HuH-7 (cell line): ENCODE measurements at places on chromosomes 16 and 17.

- DNase-seq = no peak
Observed at GRCh38 chr17:62140836-62141235, 75.8 kb upstream of the MED13 start.

DNA sequence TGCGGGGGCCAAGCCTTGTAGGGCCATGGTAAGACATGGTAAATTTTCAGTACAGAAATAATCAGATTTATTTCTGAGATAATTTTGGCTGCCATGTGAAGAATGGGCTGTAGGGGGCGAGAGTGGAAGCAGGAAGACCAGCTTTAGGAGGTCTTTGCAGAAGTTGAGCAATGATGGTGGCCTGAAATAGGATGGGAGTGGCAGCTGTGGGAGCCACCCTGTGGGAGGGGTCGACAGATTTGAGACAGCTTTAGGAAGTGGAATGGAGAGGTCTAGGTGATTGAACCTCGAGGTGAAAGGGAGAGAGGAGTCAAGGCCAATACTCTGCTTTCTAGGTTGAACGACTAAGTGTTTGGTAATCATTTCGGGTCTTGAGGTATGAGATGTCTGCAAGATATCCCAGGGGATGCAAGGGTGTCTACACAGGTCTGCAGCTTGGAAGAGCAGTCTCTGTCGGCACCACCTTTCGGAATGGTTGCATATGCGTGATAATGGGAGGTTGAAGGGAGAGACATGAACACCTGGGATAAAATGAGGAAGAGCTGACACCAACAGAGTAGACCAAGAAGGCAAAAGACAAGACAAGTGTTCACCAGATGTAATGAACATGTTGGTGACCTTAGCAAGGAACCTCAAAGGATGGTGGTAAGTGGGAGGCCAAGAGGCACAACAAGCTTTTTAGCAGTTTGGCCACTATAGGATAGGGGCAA is 4.2 kb upstream of the ATXN7L3 start:
- DNase-seq = peak; percentile 81

- no peak for DNase-seq
Observed at GRCh38 chr17:18021372-18021771, 17.6 kb downstream of the ATPAF2 start.

GRCh38 chr16:21302898-21303528 is 24.9 kb upstream of the CRYM start:
- DNase-seq = no peak

DNA sequence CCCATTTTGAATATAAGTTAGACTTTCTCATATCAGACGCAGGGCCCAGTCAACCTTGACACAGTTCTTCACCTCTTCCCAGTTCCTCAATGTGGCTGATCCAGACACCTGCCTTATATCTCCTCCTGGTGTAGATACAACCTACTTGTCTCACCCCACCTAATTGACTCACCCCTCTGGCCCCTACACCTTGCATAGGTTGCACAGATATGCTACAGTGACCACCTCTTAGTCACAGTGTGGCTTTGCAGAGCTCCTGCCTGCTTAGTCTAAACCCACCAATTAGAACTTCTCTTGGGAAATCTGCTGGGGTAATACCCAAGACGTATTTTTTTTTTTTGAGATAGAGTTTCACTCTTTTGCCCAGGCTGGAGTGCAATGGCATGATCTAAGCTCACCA is 16.8 kb downstream of the CHP2 start:
- DNase-seq = no peak

- DNase-seq = no peak
Observed at GRCh38 chr17:17792551-17793377, 44.0 kb downstream of the SREBF1 start.

- no peak for DNase-seq
Observed at GRCh38 chr17:43810226-43810715, 22.7 kb downstream of the MPP3 start.

GRCh38 chr16:50697881-50698767 is 4.7 kb downstream of the NOD2 start:
- DNase-seq = no peak

DNA sequence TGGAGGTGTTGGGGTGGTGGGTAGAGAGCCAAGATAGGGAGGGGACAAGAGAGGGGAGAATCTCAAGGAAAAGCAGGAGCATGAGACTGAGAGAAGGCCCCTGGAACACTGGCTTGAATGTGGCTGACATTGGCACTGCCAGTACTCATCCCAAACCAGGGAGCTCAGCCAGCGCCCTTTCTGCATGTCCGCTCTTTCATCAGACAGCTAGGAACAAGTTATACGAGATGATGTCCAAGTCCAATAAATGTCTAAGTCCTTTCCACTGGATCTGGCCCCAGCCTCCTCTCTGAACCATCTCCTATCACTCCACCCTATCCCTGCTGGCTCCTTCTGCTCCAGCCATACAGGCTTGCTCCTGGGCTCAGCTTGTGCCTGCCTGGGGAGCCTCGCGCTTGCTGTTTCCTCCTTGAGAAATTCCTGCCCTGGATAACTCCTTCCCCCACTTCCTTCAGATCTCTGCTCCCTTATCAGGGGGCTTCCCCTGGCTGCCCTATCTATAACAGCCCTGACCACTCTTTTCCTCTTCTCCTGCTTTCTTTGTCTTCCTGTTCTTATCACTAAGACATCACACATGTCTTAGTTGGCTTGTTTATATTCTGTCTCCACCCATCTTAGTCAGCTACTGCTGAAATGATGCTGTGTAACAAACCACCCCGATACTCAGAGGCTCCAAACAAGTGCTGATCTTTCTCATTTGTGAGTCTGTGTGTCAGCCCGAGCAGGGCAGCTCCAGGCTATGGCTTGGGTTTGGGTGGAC is 37.1 kb upstream of the MEOX1 start:
- no peak for DNase-seq

DNA sequence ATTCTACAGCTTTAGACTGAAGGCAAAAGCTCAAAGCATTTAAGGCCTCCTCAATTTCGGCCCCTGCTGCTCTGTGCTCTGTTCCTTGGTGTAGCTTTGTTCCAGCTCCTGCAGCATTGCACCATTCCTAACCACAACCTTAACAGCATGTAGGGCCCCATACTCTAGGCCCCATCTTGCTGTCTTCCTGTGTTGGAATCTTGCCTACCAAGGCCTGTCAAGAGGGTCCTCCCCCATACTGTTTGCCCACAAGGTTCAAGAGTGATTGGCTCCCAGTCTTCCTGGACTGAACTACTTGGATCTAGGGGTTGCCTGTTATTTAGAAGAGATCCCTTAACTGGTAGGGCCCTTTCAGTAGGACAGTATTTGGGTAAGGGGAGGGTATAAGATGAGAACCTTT is 26.8 kb downstream of the TRPV2 start:
- DNase-seq = no peak

DNA sequence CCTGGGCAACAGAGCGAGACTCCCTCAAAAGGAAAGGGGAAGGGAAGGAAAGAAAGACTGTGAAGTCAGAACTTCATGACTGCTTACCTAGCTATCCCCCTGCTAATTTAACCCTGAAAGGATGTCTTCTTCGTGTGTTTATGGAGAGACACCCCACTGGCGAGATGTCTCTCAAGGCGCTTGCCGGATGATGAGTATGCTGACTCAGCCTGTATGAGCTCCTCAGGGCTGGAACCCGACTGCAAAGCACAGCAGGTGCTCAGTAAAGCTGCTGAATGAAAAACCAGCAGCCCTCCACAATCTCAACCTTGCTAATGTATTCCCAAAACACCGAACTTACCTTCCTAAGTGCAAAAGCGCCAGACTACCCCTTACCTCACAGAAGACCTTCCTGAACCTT is 2.3 kb downstream of the ANKFY1 start:
- DNase-seq = no peak

DNA sequence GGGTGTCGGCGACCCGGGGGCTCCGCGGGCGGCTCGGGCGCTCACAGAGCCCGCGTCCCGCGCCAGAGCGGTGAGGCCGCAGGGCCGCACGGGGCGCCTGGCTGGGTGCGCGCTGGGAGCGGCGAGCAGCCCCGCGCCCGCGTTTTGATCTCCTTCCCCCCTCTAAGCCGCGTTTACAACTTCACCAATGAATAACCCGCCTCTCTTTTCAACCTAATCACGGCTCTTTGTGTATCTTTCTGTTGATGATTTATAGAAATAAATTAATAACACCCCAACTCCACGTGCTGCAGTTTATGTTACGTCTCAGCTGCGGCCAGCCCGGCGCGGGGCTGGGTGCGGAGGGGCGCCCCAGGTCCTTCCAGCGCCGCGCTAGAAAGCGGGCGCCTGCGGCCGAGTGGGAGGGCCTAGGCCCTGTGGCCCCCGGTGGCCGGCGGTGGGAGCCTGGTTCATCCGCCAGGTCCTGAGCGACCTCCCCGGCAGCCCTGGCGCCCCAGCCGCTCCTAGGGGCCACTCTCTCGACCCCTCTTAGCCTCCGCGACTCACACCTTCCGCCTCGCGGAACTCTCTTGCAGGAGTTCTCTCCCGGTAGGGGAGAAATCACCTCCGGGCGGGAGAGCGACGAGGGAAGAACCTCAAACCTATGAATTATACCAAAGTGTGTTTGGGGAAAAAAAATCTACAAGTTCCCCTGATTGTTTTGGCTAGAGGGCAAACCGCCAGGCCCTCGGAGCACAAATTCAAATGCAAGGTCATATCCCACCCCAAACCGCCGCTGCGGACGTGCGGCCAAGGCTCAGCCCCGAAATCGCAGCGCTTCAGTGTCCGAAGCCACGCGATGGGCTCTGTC is 1.9 kb downstream of the HNF1B start:
- DNase-seq = peak; percentile 43

GRCh38 chr17:57985675-57985974 is 2.4 kb downstream of the VEZF1 start:
- DNase-seq = no peak

DNA sequence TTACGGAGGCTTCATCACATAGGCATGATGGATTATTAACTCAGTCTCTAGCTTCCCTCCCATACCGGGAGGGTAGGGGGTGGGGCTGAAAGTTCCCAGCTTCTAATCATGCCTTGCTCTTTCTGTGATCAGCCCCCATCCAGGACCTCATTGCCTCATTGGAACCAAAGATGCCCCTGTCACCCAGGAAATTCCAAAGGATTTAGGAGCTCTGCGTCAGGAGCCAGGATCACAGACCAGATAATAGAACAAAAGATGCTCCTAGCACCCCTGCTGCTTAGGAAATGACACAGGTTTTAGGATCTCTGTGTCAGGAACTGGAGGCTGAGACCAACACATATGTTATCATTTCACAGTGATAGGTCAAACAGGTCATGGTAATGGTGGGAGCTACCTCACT is 9.7 kb downstream of the USB1 start:
- DNase-seq = no peak

- no peak for DNase-seq
Observed at GRCh38 chr17:20059728-20060188, 50.6 kb downstream of the SPECC1 start.

GRCh38 chr17:59638553-59638952 is 18.9 kb downstream of the CLTC start:
- no peak for DNase-seq

- DNase-seq = no peak
Observed at GRCh38 chr16:67708368-67708771, 10.7 kb downstream of the GFOD2 start.

DNA sequence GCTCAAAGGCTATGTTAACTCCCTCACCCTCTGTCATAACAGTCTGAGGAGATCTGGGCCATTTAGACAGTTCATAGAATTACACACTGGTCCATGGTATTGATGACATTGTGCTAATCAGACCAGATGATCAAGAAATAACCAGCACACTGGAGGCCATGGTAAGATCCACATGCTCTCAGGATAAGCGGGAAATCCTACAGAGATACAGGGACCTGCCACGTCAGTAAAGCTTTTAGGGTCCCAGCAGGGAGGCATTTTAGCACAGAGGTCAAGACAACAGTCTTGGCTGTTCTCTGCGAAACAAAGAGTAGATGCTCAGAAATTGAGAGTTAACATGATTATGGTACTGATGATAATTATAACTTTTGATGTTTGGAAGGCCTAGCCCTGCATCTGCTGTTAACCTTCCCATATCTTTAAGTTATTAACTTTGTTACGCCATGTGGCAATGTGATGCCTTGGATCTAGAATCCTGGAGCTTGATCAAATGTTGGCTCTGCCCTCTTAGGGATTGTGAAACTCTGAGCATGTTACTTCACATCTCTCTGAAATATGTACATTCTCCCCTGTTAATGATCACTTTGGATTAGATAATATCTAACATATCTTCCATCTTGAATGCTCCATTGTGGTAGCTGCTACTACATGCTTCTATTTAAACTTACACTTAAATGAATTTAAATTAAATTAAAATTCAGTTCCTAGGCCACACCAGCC is 172.0 kb upstream of the SOX9 start:
- no peak for DNase-seq

DNA sequence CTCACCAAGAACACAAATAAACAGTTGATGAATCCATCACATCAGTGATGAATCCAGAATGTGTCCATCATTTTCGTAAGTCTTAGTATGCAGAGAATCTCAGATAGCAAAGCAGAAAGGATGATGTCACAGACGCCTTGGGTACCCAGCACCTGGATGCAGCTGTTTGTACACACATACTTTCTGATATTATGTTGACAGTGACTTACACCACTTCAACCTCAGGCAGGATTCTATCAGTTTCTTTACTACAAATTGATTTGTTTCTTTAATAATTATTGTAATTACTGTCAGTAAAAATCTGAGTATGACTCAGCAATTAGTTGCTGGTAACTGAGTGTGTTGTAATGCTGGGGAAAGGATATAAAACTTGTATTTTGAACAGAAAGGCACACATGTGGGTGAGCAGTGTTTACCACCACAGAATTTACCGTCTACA is 159.8 kb downstream of the RPTOR start:
- no peak for DNase-seq

DNA sequence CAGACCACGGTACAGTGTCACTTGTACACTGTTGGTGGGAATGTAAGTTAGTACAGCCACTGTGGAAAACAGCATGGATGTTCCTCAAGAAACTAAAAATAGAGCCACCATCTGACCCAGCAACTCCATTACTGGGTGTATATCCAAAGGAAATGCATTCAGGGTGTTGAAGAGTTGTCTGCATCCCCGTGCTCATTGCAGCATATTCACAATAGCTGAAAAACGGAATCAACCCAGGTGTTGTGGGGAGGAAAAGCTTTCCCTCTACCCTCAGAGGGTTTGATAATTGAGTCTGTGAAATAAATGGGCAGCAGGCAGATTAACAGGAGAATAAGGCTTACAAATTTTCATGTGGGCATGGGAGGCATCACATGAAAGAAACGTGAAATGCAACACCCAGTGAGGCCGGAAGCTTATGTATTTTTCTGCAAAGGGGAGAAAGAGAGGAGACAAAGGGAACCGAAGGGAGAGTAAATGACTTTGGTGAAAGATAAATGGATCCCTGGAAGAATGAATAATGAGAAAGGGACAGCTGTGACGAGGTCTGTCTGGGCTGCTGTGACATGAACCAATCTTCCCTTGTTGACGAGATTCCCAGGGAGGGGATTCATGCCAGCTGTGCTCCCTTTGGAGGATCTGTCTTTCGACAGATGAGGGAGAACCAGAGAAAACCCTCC is 106.2 kb downstream of the KCNJ12 start:
- no peak for DNase-seq
